ENCODE measurements at places on chromosomes 2 and 18. TPM values are rescaled to one million over a fixed set of nuclear protein-coding genes. Genes with fewer than 3 reads are reported as not detected.

Gene B3GNT7
- 18.4 TPM for total RNA-seq

Gene CFC1
- total RNA-seq, result not detected

Gene FAM124B
- total RNA-seq, result 1.6 TPM

Gene IL1RN
- total RNA-seq, result 0.99 TPM

Gene CCDC74B
- 0.43 TPM for total RNA-seq

DNA sequence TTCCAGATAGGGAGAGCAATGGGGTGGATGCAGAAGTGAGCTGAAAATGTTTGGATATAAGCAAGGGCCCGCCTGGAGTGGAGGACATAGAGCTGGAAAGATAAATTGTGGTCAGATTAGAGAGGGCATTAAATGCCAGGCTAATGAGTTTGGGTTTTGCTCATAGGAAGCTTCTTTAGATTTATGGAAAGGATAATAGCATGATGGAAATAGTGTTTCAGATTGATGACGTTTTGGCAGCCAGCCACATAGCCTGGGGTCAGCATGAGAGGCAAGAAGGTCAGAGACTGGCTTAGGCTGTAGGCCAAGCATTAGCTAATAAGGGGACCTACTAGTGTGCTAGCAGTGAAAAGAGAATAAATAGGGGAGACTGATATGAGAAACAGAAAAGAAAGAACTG is 321.6 kb downstream of the STK39 start:
- H3K27me3 ChIP-seq, result no peaks in the 10 kb centered on the region
- H3K4me3 ChIP-seq, result no peak overlapping the region
- H3K36me3 ChIP-seq, result no peaks in the 10 kb centered on the region
- H3K4me1 ChIP-seq, result no peaks in the 10 kb centered on the region

DNA sequence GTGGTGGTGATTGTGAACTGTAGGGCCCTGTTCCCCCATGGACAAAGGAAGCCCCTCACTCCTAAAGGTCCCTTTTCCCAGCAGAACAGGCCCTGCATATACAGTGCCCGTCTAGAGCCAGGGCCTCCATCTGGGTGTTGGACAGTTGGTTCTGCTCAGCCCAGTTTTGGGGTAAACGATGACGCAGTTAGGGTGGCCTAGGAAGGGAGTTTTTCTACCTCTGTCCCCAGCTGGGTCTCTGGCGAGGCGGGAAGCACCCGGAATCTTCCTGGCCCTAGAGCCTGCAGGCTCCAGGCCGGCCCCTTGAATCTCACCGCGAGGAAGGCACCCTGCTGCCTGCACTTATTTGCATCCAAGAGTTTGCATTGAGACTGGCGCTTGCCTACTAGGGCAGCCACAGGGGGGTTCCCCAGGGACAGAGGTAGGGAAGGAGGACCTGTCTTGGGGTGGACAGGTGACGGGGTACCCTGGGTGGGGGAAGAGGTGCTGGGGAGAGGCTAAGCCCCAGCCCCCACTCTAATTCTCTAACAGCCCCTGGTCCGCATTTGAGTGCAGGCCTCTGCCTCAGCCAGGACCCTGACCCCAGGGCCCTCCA is 529 bp upstream of the MTA3 start:
- no peak for DNase-seq
- peaks cover 13% of the 10 kb centered on the region for H3K4me1 ChIP-seq
- H3K4me3 ChIP-seq, result peak overlapping the region; percentile 78
- peak overlapping the region; percentile 89 for H3K27ac ChIP-seq
- H3K27me3 ChIP-seq, result no peaks in the 10 kb centered on the region

GRCh38 chr2:168160897-168161296 is 86.5 kb downstream of the STK39 start:
- DNase-seq, result no peak
- H3K27ac ChIP-seq, result no peak overlapping the region
- no peak overlapping the region for H3K4me3 ChIP-seq
- no peaks in the 10 kb centered on the region for H3K36me3 ChIP-seq
- no peaks in the 10 kb centered on the region for H3K27me3 ChIP-seq

GRCh38 chr18:21196426-21196825 is 45.6 kb upstream of the GREB1L start:
- H3K4me1 ChIP-seq, result no peaks in the 10 kb centered on the region
- no peak overlapping the region for H3K27ac ChIP-seq
- no peaks in the 10 kb centered on the region for H3K36me3 ChIP-seq
- H3K4me3 ChIP-seq, result no peak overlapping the region
- no peaks in the 10 kb centered on the region for H3K27me3 ChIP-seq

GRCh38 chr2:147342329-147342728 is 502.5 kb upstream of the ACVR2A start:
- no peaks in the 10 kb centered on the region for H3K27me3 ChIP-seq
- no peaks in the 10 kb centered on the region for H3K4me1 ChIP-seq
- H3K36me3 ChIP-seq, result no peaks in the 10 kb centered on the region
- H3K27ac ChIP-seq, result no peak overlapping the region
- DNase-seq, result no peak

DNA sequence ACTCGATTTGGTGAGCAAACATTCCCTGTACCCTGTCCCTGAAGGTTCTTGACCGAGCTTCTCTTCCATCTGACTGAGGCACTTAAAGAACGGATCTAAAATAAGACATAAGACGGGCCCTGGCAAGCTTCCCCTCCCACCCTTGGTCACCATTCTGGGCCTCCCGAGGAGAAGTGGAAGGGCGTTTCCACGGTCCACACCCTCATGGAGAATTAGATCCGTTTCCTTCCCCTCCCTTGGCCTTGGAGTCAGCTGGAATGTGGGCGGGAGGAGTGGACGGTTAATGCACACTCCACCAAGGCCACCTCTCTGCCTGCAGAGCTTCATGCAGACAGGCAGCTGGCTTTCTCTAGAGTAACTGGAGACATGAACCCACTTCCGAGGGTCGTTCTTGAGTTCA is 257.3 kb upstream of the APCDD1 start:
- no peaks in the 10 kb centered on the region for H3K36me3 ChIP-seq
- no peaks in the 10 kb centered on the region for H3K27me3 ChIP-seq
- H3K4me3 ChIP-seq, result no peak overlapping the region
- peaks cover 4% of the 10 kb centered on the region for H3K4me1 ChIP-seq
- H3K27ac ChIP-seq, result no peak overlapping the region
- peak; percentile 47 for DNase-seq

DNA sequence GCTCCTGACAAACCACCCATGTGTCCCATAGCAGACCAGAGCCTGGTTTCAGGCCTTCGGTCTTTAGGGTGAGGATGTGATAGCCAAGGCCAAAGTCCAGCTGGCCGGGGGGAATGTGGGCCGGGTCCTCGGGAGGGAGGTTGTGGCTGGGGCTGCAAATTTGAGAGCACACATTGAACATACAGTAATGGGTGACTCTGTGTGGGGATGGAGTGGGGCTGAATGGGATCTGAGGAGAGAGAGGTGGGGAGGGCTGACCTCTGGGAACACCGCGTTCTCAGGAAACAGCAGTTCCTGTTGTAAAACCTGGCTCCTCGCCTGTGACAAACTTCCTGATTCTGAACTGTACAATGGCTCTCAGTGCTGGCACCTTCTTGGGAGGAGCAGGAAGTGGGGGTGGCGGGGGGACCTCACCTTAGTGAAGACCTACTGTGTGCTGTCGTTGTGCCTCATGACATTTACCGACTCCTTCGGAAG is 48.8 kb downstream of the MCFD2 start:
- peak; percentile 78 for DNase-seq
- H3K27ac ChIP-seq, result peak overlapping the region; percentile 70
- H3K36me3 ChIP-seq, result no peaks in the 10 kb centered on the region
- H3K4me1 ChIP-seq, result peaks cover 19% of the 10 kb centered on the region
- no peak overlapping the region for H3K4me3 ChIP-seq
- no peaks in the 10 kb centered on the region for H3K27me3 ChIP-seq

DNA sequence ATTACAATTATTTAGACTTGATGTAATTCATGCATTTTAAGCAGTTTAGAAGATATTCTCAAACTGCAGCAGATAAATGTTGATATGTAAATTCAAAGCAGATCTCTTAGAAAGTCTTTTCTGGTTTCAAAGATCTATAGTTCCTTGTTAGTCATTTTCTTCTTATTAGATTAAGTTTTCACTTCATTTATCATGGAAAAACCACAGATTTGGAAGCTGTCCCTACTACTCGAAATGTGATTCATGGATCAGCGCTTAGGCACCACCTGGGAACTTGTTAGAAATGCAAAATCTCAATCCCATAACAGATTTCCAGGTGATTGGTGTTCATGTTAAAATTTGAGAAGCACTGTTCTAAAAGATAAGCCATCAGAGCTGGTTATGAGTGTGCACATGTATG is 92.8 kb upstream of the CDH2 start:
- H3K27ac ChIP-seq, result no peak overlapping the region
- no peak overlapping the region for H3K4me3 ChIP-seq
- no peaks in the 10 kb centered on the region for H3K27me3 ChIP-seq
- H3K4me1 ChIP-seq, result no peaks in the 10 kb centered on the region

DNA sequence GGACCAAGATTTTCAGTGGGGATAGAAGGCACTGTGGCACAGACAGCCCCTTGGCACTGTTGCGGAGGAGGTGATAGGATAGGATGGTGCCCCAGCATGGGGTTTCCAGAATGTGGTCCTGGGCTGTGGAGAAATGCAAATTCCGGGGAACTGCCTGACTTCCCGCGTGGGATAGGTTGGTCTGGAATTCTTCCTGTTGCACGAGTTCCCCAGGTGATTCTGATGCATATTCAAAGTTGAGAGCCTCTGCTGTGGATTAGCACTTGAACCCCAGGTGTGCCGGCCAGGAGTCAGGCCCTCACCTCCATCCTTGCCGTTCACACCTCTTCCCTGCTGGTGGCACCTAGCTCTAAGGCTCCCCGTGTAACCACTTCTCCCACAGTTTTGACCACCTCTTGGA is 15.5 kb downstream of the NCK2 start:
- peaks cover 38% of the 10 kb centered on the region for H3K4me1 ChIP-seq
- no peaks in the 10 kb centered on the region for H3K36me3 ChIP-seq
- no peak overlapping the region for H3K4me3 ChIP-seq

DNA sequence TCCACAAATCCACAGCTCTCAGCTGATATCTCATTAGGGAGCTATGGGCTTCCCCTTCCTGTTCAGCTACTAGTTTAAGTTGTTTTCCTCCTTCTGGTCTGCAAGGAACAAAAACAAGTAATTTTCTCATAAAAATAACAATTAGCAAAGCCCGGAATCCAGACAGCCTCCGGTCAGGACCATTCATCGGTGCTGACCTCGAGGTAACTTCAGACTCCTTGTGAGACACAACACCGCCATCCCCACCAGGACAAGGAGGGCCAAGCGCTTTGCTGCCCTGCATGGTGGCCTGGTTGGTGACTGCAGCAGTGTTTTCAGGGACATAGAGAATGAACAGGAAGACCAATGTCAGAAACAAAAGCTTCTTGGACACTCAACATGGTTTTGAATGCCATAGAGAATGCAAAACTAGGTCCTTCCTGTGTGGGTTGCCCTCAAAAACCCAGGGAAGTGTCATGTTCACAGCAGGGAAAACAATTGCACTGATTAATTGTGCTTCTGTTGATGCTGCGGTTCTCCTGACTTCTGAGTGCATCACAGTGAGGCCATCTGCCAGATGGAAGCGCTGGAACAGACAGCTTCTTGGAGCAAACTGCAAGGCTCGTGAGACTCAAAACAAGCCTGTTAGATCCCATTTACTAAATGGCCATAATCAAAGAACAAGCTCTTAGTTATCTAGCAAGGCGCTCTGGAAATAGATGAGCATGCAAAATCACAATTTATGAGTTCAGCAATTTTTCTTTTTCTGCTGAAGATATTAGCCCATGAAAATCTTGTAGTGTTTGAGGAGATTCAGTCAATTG is 77.1 kb downstream of the HS1BP3 start:
- no peaks in the 10 kb centered on the region for H3K27me3 ChIP-seq
- no peaks in the 10 kb centered on the region for H3K36me3 ChIP-seq
- peak overlapping the region; percentile 85 for H3K27ac ChIP-seq
- H3K4me3 ChIP-seq, result no peak overlapping the region
- peaks cover 36% of the 10 kb centered on the region for H3K4me1 ChIP-seq
- peak; percentile 61 for DNase-seq

- no peaks in the 10 kb centered on the region for H3K36me3 ChIP-seq
- no peak for DNase-seq
- peaks cover 14% of the 10 kb centered on the region for H3K4me1 ChIP-seq
Measured at GRCh38 chr2:215847056-215847455, 166.3 kb downstream of the MREG start.

- no peaks in the 10 kb centered on the region for H3K27me3 ChIP-seq
- no peaks in the 10 kb centered on the region for H3K36me3 ChIP-seq
- H3K4me3 ChIP-seq, result no peak overlapping the region
- DNase-seq, result no peak
- no peaks in the 10 kb centered on the region for H3K4me1 ChIP-seq
- no peak overlapping the region for H3K27ac ChIP-seq
Measured at GRCh38 chr2:112159454-112159921, 21.3 kb downstream of the FBLN7 start.

- H3K27me3 ChIP-seq, result no peaks in the 10 kb centered on the region
- peak overlapping the region; percentile 94 for H3K4me3 ChIP-seq
- no peak for DNase-seq
- peaks cover 3% of the 10 kb centered on the region for H3K36me3 ChIP-seq
Measured at GRCh38 chr2:85753035-85753524, 711 bp upstream of the ATOH8 start.

GRCh38 chr18:9380621-9381395 is 46.2 kb downstream of the TWSG1 start:
- H3K36me3 ChIP-seq, result no peaks in the 10 kb centered on the region
- H3K27me3 ChIP-seq, result no peaks in the 10 kb centered on the region
- DNase-seq, result no peak
- H3K4me3 ChIP-seq, result no peak overlapping the region
- no peak overlapping the region for H3K27ac ChIP-seq
- no peaks in the 10 kb centered on the region for H3K4me1 ChIP-seq

- H3K4me3 ChIP-seq, result no peak overlapping the region
- peaks cover 7% of the 10 kb centered on the region for H3K36me3 ChIP-seq
- no peaks in the 10 kb centered on the region for H3K27me3 ChIP-seq
- DNase-seq, result no peak
Measured at GRCh38 chr2:66446941-66447340, 12.0 kb downstream of the MEIS1 start.

Measured in heart left ventricle (tissue), 16 donors.